Adrenal gland (tissue), 19 donors: ENCODE measurements at places on chromosomes 5 and 9. TPM values are rescaled to one million over a fixed set of nuclear protein-coding genes. Genes with fewer than 3 reads are reported as not detected.

INSL6 gene
- total RNA-seq: not detected

- no peak overlapping the region for H3K27ac ChIP-seq
- DNase-seq: no peak
- no peaks in the 10 kb centered on the region for H3K27me3 ChIP-seq
- no peaks in the 10 kb centered on the region for H3K36me3 ChIP-seq
- no peaks in the 10 kb centered on the region for H3K4me1 ChIP-seq
These were observed 109.6 kb downstream of the ADAMTS2 start for GRCh38 chr5:179235416-179236400.

DNA sequence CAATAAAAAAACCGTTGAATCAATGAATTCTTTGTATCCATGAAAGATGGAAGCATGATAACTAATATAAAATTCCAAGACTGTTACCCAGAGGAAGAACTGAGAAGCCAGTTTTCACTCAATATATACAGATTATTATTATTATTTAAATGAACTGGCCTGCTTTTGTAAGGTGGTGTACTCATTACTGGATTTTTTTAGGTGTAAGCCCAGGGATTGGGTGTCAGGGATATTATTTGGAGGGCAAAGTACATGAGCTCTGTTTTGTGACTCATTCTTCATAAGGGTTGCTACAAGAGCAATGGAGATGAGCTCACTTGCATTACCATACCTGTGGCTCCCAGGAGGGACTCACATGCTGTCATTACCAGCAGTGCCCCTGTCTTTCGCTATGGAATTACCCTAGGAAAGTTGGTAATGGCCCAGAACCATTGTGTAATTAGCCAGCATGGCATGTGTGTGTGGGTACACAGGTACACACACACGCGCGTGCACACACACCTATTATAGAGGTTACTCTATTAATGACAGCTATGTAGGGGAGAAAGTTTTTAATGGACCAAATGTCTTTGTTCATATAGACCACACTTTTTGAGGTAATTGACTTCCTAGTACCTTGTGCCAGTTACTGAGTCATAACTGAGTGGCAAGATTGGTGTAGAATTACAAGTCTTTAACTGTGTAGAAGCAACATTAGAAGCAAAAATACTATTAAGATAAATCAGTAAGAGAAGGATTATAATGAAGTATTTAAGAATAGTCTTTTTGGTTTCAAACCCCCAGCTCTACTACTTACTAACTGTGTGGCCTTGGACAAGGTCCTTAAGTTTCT is 143.4 kb downstream of the GDNF start:
- H3K4me3 ChIP-seq: no peak overlapping the region
- H3K27me3 ChIP-seq: no peaks in the 10 kb centered on the region
- no peaks in the 10 kb centered on the region for H3K36me3 ChIP-seq
- no peaks in the 10 kb centered on the region for H3K4me1 ChIP-seq

GRCh38 chr5:170885809-170886208 is 24.0 kb downstream of the RANBP17 start:
- H3K4me1 ChIP-seq: peaks cover 12% of the 10 kb centered on the region
- no peak for DNase-seq
- H3K27me3 ChIP-seq: no peaks in the 10 kb centered on the region
- H3K36me3 ChIP-seq: no peaks in the 10 kb centered on the region
- H3K4me3 ChIP-seq: no peak overlapping the region
